Uterus (tissue), 4 donors: ENCODE measurements at places on chromosomes 11 and 22.

DNA sequence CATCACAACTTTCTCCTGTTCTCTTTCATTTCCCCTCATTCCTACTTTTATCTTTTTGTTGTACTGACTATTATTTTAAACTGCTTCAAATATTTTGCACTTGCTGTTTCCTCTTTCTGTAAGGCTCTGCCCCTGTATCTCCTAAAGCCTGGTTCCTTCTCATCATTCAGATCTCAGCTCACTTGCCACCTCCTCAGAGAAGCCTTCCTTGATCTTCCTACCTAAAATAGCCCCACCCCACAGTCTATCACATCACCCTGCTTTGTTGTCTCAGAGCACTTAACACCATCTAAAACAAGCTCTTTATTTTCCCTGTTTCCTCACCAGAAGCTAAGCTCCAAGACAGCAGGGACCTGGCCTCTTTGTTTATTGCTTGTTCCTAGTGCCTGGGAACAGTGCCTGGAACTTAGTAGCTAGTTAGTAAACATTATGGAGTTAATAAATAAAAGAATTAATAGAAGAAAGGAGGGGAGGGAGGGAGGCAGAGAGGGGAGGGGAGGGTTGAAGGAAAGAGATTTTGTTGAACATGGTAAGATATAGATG is 2.5 kb upstream of the STK33 start:
- DNase-seq: no peak

DNA sequence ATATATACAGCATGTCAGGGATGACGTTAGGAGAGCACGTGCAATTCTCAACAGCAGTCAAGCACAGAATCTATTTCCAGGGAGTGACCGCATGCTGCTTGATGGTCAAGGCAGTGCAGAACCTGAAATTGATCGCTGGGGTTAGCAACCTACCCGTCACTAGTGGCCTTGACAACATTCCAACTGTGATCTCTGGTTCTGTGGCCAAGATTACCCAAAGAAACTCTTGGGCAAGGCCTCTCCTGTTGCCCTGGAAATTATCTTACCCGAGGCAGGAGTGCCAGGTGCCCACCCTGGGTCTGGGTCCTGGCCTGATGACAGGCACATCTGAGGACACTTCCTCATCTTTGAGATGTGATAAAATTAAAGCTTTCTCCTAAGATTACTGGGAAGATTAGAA is 2.2 kb downstream of the TM7SF2 start:
- no peak for DNase-seq

DNA sequence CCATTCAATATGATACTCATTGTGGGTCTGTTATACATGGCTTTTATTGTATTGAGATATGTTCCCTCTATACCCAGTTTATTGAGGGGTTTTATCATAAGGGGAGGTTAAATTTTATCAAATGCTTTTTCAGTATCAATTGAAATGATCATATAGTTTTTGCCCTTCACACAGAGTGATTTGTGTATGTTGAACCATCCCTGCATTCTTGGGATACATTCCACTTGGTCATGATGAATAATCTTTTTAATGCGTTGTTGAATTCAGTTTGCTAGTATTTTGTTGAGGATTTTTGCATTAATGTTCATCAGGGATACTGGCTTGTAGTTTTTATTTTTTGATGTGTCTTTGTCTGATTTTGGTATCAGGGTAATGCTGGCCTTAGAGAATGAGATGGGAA is 98.0 kb downstream of the ATG16L2 start:
- no peak for DNase-seq

- peak; percentile 79 for DNase-seq
Measured at GRCh38 chr11:73647459-73648100, 1.2 kb downstream of the PLEKHB1 start.

DNA sequence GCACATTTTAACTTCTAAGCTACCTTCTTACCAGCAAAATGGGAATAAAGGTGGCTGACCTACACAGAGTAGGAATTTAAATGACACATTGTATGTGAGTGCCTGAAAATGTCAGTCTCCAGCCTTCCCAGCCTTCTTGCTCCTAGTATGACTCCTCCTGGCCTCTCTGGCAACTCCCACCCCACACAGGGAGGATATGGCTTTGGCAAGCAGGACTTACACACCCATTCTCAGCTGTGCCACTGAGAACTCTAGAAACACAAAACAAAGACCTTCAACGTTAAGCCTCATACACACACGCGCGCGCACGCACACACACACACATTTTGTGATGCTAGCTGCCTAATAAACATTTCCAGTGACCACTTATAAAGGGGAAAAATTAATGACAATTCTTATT is 65.8 kb downstream of the PACSIN2 start:
- DNase-seq: no peak

DNA sequence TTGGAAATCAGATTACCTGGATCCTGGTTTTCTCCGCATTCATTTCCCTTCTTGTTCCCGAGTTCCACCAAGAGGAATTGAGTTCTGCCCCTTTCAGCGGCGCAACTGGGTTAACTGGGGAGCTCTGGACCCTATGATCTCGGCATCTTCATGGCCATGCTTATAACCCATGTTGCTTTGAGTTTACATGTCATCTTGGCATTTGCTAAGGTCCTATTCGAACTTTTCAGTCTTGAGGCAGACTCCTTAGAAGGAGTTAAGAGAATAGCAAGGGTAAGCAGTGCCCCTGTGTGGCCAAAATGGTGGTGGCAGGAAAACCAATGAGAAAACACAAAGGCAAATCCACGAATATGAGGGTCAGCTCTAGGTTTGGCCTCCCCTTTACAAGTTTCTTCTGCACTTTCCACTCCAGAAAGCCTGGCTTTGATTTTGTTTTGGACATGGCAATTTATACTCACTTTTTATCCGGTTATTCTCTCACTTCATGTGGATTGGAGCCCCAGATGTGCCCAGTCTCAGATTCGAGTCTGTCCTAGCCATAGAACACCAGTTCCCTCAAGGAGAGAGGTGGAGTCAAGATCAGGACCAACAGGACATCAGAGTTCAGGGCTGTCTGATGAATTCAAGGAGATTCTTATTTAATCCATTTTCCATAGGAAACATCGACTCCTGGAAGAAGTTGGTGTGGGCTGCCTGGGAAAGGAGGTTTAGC is 55.3 kb upstream of the FBXO3 start:
- DNase-seq: peak; percentile 54

- DNase-seq: no peak
Measured at GRCh38 chr11:32779136-32779535, 15.3 kb downstream of the CCDC73 start.

DNA sequence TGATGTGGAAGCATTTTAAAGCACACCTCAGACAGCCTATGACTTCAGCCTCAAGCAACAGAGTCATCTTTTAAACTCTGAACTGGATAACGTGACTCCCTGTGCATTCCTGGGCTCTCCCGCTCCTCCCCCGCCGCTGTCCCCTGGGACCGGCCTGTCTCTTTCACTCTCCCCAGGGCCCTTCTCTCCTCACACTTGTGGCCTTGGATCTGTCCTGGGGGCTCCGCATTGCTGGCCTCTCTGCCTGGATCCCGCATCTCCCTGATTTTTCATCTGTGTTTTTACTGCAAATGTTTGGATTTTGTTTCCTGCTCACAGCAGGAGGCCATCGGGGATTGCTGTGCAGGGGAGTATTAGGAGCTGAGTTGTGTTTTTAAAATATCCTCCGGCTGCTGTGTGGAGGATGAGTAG is 15.4 kb downstream of the C11orf24 start:
- DNase-seq: peak; percentile 67

DNA sequence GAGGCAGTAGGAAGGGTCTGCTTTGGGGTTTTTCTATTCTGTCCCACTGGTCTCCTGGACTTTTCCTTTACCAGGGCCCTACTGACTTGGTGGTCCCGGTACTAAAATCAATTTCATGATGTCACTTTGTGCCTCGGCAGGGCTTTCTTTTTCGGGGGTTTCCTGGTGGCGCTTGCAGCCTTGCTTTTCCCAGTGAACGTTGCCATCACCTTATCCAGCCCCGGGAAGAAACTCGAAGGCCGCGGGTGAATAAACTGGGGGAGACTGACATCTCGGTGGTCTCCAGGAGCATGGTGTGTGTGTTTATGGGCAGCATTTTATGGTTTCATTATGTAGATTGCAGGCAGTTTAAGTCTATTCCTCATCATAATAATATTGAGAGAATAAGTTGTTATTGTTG is 84.4 kb downstream of the KCNQ1 start:
- peak; percentile 2 for DNase-seq

DNA sequence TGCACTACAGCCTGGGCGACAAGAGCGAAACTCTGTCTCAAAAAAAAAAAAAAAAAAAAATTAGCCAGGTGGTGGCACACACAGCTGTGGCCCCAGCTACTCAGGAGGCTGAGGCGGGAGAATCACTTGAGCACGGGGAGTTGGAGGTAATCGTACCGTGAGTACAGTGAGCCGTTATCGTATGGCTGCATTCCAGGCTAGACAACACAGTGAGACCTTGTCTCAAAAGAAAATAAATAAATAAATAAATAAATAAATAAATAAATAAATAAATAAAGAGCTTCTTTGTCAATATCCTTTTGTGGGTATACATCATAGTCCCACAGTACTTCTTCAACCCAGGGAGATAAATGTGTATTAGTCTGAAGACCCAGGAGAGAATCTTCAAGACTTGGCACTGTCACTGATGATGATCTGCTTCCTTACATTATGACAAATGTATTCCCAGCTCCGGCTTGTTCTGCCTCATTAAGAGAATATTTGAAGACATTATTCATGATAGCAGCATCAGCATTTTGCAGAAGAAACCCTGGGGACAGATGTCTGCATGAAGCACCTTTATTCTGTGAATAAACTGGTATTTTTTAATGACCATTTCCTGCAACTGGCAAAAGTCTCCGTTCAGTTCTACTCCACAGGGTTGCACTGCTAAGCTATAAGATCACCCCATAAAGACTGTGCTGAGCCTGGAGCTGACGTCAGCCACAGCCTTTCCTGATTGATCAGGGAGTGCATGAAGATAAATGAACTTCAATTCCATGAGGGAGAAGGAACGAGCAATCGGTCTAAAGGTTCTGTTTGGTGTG is 1.6 kb upstream of the ACY3 start:
- no peak for DNase-seq

- no peak for DNase-seq
Measured at GRCh38 chr11:97087419-97087818, 697.6 kb downstream of the JRKL start.

- no peak for DNase-seq
Measured at GRCh38 chr11:115769891-115770290, 265.7 kb upstream of the CADM1 start.

- no peak for DNase-seq
Measured at GRCh38 chr11:110979696-110980095, 265.8 kb upstream of the POU2AF2 start.

GRCh38 chr22:22802339-22802970 is 85.2 kb upstream of the IGLL5 start:
- DNase-seq: no peak

DNA sequence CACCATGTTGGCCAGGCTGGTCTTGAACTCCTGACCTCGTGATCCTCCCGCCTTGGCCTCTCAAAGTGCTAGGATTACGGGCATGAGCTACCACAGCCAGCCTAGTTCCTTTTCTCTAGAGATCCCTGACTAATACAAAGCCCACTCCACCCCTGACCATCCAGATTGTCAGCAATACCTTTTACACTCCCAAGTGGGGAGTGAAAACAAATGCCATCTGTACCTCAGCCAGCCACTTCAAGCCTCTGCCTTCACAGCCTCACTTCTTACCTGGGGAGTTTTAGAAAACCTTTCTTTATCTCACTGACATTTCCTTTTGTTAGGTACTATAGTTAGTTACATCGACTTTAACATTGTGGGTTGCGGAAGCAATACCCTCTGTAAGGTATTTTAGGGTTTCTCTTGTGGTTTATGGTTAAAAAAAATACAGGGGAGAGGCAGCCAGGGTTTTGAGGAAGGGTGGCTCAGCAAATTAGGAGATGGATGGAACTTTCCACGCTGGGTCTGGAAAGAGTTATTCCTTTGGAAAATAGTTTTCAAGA is 8.9 kb downstream of the TOM1 start:
- no peak for DNase-seq

DNA sequence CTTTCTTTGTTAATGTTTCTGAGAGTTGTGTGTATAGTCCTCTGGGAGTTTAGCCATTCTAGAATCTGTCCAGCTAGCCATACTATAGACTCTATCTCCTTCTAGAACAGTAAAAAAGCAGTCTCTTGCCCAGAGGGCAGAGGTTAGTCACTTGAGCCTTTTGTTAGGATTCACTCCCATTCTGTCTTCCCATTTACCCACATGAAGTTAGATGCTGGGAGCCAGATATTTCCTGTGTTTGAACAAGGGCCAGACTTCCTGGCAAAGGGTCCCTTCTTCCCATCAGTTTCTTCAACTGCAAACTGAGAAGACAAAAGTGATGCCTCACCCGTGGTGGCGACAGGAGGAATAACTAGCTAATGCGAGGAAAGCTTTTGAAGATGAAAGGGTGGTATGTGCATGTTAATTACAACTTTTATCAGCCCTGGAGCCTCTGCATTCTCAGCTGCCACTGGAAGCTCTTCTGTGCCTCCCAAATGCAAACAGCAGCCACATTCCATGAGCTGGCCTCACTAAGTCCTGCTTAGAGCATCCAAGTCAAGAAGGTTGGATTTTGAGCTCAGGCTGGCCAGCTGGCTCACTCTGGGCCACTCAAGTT is 12.8 kb downstream of the CD44 start:
- no peak for DNase-seq

- DNase-seq: no peak
Measured at GRCh38 chr11:34825315-34825669, 90.9 kb downstream of the APIP start.
